ENCODE measurements at places on chromosomes 6 and 20. TPM values are rescaled to one million over a fixed set of nuclear protein-coding genes. Genes with fewer than 3 reads are reported as not detected.

- DNase-seq = peak; percentile 49
Observed at GRCh38 chr6:140380427-140381218, 1006.2 kb upstream of the CITED2 start.

TCP11 gene
- not detected for total RNA-seq

DNA sequence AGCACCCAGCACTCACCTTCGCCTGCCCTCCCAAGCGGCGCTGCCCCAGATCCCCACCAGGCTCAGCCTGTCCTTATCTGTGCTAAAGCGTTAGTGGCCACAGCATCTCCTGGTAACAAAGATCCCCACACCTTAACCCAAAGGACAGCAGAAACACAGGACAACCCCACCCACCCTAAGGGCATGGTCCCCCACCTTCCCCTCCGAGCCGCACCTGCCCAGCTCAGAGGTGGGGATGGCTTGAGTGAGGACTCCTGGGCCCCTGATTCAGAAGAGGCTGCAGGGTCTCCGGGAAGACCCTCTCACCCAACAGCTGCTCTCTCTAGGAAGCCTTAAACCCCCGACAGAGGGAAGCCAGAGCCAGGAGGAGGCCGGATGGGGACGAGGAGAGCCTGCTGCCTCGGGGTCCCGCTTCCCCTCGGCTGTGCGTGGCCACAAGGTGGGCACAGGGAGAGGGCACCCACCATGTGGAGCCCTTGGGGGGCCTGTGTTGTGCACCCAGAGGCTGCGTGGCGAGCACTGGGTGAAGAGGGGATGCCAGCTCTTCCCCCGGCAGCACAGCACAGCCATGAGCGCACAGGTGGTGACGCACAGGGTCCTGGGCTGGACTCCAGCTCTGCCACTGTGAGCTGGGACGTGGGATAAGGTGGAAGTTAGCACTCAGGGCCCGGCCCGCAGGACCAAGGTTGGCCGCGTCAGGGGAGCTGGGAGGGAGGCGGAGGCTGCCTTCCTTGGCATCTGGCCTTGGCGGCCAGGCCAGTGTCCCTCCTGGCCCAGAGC is 31.9 kb upstream of the MRGBP start:
- peak; percentile 44 for DNase-seq

DNA sequence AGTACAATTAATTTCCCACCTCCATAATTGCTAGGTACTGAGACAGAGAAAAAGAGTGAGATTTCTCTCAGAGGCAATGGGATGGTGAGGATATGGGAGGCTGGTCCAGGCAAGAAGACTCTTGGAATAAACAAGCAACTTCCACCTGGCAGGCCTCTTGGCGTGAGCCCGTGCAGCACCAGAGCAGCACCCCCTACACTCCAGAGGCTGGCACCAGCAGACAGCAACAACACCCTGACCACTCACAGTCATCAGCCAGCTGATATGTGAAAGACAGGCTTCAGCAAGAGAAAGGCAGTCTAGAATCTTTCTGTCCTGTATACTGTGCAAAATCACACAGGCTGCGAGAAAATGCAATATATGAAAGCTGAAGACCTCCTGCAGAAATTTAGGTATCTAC is 59.7 kb downstream of the KIF13A start:
- no peak for DNase-seq

DNA sequence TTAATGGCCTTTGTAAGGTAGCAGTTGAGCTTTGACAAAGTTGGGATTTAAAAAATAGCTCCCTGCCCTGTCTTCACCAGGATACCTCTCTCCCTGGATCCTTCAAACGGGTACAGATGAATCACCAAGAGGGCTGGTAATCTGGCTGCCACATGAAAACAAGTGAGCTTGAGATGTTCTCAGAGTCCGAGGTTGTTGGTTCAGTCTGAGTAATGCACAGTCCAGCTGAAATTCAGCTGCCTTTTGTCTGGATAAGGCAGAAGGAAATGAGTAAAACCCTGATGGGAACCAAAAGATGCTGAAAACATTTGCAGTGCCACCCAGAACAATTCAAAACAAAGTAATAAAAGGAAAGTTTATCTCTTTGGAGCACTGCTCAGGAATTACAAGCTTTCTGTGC is 86.8 kb downstream of the GJA1 start:
- peak; percentile 93 for DNase-seq
